ENCODE measurements at places on chromosomes 7 and 10.

- DNase-seq, result no peak
Observed at GRCh38 chr7:30815388-30815854, 44.2 kb downstream of the MINDY4 start.

- no peak for DNase-seq
Observed at GRCh38 chr7:81908220-81908619, 138.4 kb upstream of the HGF start.

- DNase-seq, result no peak
Observed at GRCh38 chr10:42975558-42976340, 101.1 kb upstream of the RET start.

DNA sequence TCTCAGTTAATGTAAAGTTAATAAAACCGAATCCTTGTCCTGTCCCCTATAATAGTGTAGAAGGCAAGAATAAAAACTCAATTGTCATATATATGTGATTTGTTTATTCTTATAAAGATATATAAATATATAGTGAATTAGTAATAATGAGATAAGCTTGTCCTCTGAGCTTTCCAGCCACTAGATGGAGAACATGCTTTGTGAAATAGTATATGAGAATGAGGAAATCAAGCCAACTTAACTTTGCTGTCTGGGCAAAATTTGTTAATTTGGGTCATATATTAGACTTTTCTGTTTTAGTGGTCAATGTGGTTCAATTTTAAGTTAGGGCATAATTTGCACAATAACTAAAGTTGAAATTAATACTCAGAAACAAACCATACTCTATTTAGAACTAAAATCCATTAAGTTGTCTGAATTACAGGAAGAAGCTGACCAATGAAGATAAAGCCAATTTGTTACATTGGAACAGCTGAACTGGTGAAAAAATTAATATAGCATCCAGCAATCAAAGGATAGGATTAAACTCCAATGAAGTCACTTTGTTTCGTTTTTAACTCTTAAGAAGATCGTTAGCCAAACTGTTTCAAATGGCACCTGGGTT is 595.0 kb downstream of the ARL4A start:
- no peak for DNase-seq

DNA sequence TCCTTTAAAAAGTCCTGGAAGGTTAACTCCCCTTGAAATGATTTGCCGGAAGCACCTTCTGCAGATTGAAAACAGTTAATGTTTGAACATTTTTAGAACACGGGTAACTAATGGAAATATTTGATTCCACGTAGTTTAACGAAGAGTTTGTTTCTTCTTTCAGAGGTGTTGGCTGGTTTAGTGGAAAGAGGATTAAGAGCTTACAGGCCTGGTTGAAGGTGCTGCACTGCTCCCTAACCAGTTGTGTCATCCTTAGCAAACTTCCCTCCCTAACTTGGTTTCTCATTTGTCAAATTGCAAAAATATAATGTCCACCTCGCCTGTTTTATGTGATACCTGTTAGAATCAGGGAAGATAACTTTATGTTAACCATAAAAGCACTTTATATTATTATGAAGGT is 243.0 kb upstream of the FZD8 start:
- no peak for DNase-seq

DNA sequence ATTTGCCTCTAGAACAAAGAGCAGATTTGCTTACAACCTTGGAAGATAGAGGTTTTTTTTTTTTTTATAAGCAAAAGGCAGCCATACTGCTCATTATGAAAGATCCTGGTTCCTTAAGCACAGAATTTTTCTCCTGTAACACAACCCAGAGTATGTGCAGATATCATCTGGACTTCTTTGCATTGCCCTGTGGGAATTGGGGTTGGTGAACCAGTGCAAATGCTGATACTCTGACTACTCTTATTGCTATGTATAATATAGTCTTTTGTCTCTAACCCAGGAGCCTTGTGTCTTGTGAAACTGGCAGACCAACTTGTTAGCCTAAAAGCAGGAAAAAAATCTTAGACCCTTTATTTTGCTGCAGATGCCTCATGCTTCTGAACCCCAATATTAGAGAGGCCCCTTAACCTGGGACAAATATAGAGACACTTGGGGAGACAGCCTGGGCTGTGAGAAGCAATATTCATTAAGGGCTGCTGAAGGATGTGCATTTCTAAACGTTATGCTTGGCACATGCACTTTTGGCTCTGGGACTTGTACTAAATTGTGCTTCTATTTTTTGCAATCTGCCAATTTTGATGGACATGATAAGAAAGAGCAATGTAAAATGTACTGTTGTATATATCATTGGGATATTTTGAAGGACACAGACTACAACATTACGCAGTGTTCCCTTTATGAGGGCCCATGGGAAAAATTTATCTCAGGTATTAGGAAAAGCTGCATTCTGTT is 78.9 kb downstream of the ANLN start:
- DNase-seq, result no peak

GRCh38 chr7:91338226-91339020 is 74.2 kb downstream of the FZD1 start:
- no peak for DNase-seq

DNA sequence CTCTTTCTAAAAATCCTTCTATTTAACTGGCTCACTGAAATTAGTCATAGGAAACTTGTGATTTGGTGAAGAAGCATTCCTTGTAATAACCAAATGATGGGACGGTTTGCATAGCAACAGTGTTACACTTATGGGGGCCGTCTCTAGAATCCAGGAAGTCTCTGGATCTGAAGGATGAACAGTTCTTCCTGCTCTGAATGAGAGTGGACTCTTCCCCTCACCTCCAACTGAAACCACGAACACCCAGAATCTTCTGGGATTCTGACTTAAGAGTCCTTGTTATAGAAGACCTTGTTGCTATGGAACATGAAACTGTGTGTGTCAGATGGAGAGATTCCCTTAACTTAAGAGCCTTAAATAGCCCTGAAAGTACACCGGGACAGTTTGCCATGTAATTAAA is 23.2 kb downstream of the NOLC1 start:
- DNase-seq, result no peak

DNA sequence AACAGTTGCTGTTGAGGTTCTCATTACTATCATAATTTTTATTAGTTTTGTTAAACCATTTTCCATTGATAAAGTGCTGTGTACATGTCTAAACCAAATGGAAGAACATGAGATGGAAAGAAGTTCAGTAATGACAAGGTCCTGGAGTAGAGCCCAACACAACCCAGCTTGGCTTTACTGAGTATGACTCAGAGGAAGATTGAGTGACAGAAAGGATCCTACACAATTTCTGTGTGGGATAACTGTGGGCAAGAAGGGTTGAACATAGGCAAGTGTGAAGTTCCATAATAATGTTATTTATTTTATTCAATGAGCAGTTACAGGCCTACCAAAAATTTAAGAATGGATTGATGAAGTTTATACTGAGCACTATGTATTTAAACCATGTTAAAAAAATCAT is 15.9 kb downstream of the PRKG1 start:
- no peak for DNase-seq

GRCh38 chr7:75817116-75817515 is 3.5 kb upstream of the CCL24 start:
- DNase-seq, result no peak

DNA sequence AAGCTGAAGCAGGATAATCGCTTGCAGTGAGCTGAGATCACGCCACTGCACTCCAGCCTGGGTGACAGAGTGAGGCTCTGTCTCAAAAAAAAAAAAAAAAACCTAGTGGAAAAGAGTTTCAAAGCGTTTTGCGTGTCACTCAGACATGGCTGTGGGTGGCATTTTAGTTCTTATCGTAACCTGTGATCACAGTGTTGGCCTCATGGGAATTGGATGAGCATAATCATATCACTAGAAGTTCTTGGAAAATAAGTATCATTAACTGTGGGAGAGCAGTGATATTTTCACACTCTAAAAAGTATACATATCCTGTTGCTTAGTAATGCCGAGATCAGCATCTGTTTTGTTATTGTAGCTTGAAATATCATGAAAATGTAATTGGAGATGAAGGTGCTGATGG is 92.6 kb downstream of the CREM start:
- DNase-seq, result no peak

GRCh38 chr7:107838024-107838601 is 35.1 kb upstream of the SLC26A3 start:
- DNase-seq, result no peak

- DNase-seq, result no peak
Observed at GRCh38 chr10:75403939-75404814, 2.6 kb upstream of the ZNF503 start.

DNA sequence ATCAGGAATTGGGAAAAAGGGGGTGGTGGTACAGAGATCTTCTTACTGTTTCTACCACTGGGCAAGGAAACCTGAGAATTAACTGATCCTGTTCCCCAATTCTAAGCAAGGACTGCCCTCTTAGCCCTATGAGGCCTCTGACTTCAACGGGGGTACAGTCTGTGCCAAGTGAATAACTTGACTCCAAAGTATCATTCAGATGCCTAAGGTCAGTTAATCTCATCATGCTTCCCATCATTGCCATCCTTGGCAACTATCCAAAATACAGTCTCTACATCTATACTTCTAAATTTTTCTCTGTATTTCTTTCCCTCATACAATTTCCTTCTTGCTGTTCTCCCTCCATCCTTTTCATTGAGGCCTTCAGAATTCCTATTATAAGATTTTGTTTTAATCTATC is 10.5 kb downstream of the PPP3CB start:
- no peak for DNase-seq

GRCh38 chr10:57624856-57625592 is 642.7 kb downstream of the IPMK start:
- no peak for DNase-seq

GRCh38 chr7:49714182-49714581 is 59.3 kb upstream of the VWC2 start:
- DNase-seq, result no peak

DNA sequence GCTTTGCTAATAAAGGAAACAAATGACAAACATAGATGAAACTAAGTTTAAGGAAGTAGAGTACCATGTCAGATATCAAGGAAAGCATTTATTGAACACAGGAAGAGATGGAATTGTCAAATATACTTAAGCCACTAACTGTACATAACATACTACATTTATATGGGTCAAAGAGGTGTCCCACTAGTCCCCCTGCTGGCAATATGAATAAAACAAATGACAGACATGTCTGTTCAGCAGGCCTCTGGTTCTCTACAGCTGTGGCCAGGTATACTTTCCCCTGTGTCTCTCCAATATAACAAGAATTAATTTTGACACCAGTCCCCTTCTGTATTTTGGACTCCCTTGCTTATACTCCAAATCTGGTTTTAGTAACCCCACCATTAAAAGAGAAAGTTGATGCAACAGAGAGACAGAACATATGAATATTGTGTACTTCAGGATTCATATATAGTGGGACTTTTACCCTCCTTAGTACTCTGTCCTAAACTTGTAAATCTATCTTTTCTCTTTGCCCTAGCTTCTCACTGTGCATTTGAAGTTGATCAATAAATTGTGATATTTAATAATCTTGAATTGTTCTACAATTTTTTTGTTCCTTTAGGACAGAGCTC is 42.9 kb downstream of the CD36 start:
- DNase-seq, result no peak

DNA sequence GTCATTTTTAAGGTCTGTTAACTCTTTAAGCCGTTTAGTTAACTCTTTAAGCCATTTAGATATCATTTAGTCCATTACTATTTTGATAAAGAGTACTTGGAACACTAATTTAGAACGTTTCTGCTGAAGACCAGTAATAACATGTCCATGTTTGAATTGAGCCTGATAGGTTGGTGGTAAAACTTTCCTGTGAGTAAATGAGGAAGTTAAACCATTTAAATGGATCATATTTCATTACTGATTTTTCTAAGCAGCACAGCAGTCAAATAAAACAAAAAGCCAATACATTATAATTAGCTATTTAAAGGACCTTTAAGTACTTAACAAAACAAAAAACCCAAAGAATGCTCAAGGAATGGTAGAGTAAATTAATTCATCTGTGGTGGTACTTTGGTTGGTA is 29.4 kb downstream of the PHTF2 start:
- DNase-seq, result no peak

DNA sequence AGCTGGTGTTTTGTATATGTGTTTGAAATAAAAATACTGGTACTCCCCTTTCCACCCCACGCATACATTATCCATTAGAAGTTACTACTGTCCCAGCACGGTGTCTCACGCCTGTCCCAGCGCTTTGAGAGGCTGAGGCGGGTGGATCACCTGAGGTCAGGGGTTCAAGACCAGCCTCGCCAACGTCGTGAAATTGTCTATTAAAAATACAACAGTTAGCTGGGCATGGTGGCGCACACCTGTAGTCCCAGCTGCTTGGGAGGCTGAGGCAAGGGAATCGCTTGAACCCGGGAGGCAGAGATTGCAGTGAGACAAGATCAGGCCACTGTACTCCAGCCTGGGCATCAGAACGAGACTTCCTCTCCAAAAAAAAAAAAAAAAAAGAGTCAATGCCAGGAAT is 2.7 kb downstream of the HBP1 start:
- no peak for DNase-seq

DNA sequence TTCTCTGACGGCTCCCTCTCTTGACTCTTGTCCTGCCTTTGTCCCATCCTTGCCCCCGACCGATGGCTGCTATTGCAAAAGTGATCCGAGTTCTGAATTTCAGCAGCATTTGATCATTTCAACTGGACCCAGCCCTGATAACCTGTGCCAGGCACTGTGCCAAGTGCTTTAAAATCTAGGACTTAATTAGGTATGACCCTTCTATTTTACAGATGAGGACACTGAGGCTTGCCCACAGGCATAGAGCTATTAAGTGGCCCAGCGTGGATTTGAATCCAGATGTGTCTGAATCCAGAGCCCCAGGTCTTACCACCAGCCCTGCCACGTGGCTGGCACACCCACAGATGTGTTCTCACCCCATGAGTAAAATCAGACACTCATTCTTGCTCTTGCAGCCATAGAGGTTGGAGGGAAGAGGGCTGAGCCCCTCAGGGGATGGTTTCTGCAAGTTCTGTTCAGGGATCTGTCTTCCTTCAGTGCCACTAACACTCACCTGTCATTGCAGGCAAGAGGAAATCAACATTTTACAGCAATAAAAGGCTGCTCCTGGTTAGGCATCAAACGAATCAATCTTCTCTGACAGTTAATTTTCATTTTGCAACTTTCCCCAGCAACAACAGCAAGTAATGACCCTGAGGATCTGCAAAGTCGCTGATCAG is 101.2 kb downstream of the GRID1 start:
- no peak for DNase-seq

DNA sequence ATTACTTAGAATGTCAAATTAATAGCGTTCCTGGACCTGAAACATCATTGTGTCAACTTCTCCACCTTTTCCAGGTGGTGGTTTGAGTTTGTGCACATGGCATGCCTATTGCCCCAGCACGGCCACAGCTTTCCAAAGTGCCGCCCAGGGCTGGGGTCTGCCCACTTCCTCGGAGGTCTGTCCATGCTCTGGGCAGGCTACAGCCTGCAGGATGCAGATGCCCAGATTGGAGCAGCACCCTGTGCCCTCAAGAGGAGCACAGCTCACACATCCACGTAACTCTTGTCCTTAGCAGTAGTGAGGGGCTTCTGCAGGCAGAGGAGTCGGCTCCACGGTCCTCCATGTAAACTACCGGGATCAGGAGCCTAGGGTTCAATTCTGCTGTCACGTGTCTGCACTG is 238.6 kb downstream of the EBF3 start:
- no peak for DNase-seq

All from effector memory CD8-positive, alpha-beta T cell (primary cell).